BJ (cell line): ENCODE measurements at places on chromosomes 6 and 20.

- DNase-seq, result no peak
Measured at GRCh38 chr20:46226602-46227001, 81.7 kb downstream of the CDH22 start.

GRCh38 chr6:108820006-108820405 is 28.2 kb upstream of the ARMC2 start:
- DNase-seq, result no peak

DNA sequence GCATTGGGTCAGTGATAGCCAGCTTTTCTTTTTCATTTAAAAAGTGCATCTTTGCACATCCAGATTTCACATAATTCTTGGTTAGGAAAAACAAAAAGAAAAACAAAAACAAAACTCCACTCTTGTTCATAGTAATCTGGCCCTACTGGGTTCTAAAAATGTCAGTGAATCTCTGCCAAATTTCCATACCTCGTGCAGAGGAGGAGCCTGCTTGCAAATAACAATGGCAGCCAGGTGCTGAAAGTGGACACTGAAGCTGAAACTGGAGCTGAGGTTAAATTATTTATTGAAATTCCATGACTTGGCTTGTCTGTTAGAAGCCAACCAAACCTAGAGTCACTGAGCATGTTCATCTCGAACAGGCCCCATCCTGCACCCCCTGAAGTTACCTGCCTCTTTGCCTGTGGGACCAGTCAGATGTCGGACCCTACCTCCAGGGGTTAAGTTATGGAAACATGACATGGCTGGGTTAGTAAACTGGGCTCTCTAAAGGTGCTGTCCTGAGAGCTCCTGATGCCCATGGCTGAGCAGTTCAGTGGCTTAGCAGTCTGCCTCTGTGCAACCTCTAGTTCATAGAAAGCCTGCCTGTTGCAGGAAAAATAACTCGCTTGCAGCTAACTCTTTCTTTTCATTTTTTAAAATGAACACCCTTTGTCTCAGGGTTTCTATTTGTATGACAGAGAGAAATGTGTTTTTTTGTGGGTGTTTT is 42.7 kb downstream of the CLIC5 start:
- DNase-seq, result no peak

GRCh38 chr20:25987073-25987927 is 290.6 kb upstream of the ZNF337 start:
- no peak for DNase-seq

DNA sequence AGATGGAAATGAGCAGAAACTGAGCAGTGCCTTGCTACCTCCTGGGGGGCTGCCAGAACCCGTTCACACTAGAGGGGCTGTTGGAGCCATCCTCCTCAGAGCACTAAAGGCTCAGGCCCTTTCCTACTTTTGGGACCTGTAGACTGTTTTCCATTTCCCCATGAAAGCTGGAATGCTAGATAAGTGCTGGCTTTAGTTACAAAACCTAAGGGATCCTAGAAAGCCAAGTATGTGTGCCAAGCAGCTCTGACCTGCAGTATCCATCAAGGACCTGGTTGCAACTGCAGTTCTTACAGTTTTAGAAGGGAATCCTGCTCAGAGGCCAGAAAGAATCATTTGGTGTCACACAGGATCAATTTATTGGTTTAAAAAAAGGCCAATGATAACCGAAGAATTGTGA is 176.7 kb upstream of the COL21A1 start:
- DNase-seq, result no peak

GRCh38 chr20:10824750-10825500 is 151.1 kb upstream of the JAG1 start:
- no peak for DNase-seq

GRCh38 chr6:42131531-42131930 is 10.9 kb downstream of the C6orf132 start:
- DNase-seq, result no peak

GRCh38 chr20:15065794-15066193 is 728.4 kb upstream of the FLRT3 start:
- peak; percentile 6 for DNase-seq

DNA sequence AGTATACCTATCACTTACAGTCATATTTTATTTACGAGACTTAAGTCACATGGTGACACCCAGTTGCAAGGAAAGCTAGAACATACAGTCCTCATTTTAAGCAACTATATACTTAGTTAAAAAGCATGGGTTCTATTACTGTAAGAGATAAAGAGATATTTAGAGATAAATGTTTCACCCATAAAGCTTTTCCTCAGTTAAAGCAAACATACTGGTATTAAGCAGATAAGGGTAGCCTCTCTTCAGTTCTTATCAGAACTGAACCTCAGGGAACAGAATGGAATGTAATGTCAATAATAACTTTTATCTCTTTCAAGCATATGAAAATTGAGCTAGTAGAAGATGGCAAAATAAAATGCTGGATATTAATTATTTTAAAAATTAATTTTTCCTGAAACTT is 9.9 kb upstream of the ASCC3 start:
- DNase-seq, result no peak

DNA sequence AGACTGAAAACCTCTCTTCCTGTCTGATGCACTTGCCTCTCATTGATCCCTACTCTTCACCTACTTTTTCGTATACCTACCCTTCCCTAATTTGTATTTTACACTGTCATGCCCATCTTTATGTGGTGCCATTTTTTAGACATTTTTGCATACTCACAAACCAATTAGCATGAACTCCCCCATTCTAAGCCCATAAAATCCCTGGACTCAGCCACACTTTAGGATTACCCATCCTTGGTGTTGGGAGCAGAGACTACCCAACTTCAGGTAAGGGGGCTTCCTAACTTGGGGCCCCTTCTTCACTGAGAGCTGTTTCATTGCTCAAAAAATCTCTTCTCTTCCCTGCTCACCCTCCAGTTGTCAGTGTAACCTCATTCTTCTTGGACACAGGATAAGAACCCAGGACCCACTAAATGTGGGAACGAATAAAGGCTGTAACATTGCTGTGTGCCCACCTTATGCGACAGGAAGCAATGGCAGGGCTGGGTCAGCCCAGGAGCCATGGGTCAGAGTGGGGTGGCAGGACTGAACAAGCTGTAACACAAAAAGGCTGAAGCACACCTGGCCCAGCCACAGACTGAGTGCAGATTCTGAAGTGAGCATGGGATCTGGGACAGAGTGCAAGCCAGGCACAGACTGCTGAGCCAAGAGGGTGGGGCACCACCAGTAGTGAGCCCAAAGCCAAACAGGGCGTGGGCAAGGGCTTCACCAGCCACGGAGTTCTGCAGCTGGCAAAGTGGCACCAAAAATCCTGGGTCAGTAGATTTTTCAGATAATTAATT is 789.1 kb upstream of the HS3ST5 start:
- DNase-seq, result no peak

DNA sequence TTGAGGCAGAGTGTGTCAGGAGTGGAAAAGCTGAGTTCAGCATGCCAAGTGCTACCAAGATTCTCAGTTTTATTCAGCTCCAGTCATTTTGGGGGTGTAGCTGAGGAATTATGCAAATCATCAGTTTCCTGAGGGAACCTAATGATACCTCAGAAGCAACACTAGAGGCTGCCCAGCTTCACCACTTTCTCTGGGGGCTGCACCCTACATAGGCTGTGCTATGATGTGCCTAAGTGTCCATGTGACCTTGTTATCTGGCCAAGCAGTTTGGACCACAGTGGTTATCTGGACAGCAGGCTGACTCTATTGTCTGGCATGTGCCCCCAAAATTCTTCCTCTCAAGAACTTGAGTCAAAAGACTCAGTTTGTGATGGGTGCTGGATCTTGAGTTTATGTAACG is 374.6 kb upstream of the SYNCRIP start:
- no peak for DNase-seq

DNA sequence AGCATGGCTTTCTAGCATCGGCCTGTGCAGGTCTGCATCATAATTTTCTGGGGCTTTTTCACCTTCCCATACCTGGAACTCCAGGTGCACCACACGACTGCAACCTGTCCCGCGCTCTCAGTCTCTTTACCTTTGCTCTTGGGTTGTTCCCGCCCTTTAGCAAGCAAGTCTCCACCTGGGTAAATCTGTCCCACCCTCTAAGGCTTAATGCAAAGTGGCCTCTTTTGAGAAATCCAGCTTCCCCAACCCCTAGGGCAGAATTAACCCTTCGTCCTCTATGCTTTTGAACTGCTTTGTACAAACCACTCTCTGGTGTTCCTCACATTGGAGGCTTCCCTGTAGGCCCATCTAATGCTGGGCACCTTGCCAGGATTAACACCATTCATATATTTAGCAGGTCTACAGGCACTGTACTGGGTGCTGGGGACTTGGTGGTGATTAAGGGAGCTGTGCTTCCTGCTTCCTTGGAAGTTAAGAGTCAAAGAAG is 2.8 kb downstream of the ITPR3 start:
- DNase-seq, result no peak

DNA sequence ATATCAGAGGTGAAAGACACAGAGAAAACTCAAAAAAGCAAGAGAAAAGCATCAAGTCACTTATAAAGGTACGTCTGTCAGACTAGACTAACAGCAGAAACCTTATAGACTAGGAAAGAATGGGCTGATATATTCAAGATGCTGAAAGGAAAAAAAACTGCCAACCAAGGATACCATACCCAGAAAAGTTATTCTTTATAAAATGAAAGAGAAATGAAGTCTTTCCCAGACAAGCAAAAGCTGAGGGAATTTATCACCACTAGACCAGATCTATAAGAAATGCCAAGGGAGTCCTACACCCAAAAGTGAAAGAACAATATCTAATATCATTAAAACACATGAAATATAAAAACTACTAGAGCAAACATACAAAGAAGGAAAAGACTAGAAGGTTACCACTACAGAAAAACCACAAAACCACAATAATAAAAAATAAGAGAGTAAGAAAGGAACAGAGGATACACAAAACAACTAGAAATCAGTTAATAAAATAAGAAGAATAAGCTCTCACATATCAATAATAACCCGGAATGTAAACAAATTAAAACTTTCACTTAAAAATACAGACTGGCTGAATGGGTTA is 6.2 kb downstream of the MOXD1 start:
- no peak for DNase-seq

DNA sequence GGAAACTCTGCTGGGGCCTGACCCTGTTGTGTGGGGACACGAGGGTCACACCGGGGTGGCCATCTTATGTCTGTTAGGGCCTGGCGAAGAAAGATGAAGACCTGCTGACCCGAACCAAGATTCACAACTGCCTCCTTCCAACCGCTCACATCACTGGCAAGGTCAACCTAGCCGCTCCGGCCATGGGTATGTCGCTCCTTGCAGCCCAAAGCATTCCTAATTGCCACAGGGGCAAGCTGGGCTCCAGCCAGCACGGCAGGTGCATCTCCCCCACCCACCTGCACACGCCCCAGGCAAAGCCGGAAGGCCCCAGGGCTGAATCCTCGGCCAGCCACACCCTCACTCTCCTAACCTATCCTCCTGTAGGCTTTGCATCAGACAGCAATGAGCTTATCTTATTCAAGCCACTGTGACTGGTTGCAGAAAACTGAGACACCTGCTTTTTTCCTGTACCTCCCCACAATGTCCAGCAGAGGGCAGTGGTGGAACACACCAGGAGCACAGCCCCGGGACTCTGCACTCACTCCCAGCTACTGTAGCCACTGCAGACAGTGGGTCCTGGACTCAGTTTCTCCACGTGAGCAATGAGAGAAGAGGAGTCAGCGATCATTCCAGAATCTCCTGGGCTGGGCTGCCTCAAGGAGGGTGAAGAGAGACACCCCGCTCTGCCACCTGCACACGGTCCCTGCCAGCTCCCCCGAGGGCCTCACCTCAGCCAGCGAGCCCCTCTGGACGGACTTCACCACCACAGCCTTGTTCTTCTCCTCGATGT is 170.2 kb downstream of the PREX1 start:
- no peak for DNase-seq

DNA sequence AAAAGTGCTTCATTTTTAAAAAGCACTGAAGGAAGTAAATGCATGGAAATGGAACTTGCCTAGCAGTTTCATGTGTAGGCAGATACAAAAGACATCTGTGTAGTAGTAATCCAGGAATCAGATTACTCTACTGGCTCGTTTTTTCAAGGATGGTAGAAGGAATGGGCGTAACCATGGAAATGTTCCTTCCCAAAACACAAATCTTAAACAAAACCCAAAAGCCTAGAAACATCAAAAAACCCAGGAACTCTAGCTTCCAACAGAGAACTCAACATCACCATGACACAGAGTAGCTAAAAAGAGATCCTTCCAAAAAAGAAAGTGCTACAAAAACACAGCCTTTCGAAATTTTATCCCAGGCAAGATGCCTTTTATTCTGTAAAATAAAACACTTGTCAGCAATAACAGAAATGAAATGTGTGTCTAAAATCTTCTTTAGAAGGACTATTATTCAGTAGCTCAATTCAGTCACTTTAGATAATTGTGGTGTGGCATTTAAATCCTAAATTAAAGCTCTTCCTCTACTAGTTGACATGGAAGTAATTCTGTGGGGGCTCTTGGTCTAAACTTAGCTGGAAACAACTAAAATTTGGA is 81.7 kb downstream of the FAM217A start:
- DNase-seq, result peak; percentile 65

- DNase-seq, result no peak
Measured at GRCh38 chr6:25341923-25342619, 62.9 kb downstream of the CARMIL1 start.

GRCh38 chr20:58542411-58543095 is 27.4 kb upstream of the APCDD1L start:
- DNase-seq, result no peak

DNA sequence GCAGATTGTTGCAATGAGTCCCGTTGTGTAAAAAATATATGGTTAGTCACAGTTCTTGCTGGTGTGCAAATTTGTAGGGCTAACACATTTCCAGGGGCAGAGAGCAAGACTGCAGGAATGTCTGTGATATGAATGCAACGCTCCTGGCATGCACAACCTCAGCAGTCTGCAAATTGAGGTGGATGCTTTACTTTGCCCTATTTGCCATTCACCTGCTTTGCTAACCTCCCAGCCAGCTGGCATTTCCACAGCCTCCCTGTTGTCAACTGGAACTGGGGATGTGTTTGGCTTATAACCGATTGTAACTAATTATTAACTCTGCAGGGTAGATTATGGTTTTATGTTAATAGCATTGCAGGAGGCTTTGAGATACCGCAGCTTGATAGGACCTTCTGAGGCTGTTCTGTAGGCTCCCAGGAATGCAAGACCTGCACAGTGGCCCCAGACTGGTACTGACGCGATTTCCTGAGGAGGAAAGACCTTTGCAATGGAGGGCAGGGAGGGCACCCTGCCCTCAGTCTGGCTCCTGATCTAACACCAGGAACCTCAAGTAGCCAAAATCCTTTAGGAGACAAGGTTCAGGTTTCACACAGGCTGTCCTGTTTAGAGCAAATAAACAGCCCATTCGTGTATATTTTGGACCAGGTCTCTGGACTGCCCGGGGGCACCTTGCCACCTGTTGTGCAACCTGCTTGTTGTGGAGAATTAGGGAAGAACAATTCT is 53.4 kb downstream of the EDN1 start:
- DNase-seq, result no peak

- DNase-seq, result no peak
Measured at GRCh38 chr20:24465159-24465558, 4.3 kb upstream of the SYNDIG1 start.

DNA sequence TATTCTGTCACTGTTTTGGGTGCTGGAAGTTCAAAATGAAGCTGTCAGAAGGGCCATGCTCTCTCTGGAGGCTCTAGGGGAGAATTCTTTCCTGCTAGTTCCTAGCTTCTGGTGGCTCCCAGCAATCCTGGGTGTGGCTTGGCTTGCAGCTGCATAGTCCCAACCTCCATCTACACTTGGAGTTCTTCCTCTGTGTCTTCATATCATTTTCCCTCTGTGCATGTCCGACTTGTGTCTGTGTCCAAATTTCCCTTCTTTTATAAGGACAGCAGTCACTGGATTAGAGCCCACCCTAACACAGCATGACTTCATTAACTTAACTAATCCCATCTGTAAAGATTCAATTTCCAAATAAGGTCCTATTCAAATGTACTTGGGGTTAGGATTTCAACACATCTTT is 23.3 kb upstream of the ENPP1 start:
- DNase-seq, result no peak

- no peak for DNase-seq
Measured at GRCh38 chr20:48815537-48815936, 12.3 kb downstream of the PREX1 start.
